Activated naive CD8-positive, alpha-beta T cell treated with anti-CD3 and anti-CD28 coated beads, Interleukin-2, amount 10 ng/mL, durations not matched to agents 7 days and 5 days (primary cell): ENCODE measurements at places on chromosomes 11 and 22. TPM values are rescaled to one million over a fixed set of nuclear protein-coding genes. Genes with fewer than 3 reads are reported as not detected.

- peaks cover 7% of the 10 kb centered on the region for H3K4me1 ChIP-seq
- no peak within 1 kb of the TSS for H3K27ac ChIP-seq
- peak within 1 kb of the TSS; percentile 59 for H3K4me3 ChIP-seq
- peaks cover 74% of the 10 kb centered on the region for H3K27me3 ChIP-seq
- DNase-seq, result peak; percentile 62
Measured at GRCh38 chr11:13962562-13963168, at the start of gene SPON1. Gene SPON1 (plus strand): TSS chr11:13962723. CDS start chr11:13962905, 182 bp downstream.

GRCh38 chr11:128513915-128514681, 73.3 kb downstream of the ETS1 start:
- no peak for DNase-seq
- peak overlapping the region; percentile 97 for H3K27ac ChIP-seq
- peak overlapping the region; percentile 98 for H3K4me3 ChIP-seq
- peaks cover 81% of the 10 kb centered on the region for H3K4me1 ChIP-seq
- no peaks in the 10 kb centered on the region for H3K27me3 ChIP-seq

GRCh38 chr11:128180441-128181087, 406.8 kb downstream of the ETS1 start:
- no peaks in the 10 kb centered on the region for H3K36me3 ChIP-seq
- no peak overlapping the region for H3K4me3 ChIP-seq
- no peak overlapping the region for H3K27ac ChIP-seq
- DNase-seq, result no peak
- no peaks in the 10 kb centered on the region for H3K27me3 ChIP-seq

TBRG1 gene
- 53.1 TPM for total RNA-seq

RIMBP3C gene
- total RNA-seq, result 1.0 TPM

DNA sequence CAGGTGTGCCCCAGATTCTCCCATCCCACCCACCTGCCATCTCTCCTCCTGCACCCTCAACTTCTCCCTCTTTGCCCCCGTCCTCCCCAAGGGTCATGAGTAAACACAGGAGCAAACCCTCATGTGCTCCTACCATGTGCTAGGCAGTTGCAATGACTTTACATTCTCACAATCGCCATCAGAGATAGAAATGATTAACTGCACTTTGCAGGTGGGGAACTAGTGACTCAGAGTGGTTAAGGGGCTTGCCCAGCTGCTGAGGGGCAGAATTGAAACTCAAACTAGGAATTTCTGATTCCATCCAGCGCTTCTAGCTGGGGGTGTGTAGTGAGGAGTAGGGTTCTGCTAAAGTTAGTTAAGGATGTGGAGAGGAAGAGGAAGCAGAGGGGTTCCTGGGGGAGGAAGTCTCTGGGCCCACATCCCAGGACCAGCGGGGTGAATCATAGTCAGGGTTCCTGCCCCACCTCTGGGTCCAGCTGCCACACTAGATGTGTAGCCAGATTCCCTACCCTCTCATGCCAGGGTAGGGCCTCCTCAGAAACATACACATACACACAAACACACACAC, 16.0 kb upstream of the PRG2 start:
- DNase-seq, result no peak
- peak overlapping the region; percentile 13 for H3K4me3 ChIP-seq
- H3K27me3 ChIP-seq, result no peaks in the 10 kb centered on the region

GRCh38 chr11:102407901-102408300, 44.7 kb downstream of the TMEM123 start:
- peaks cover 31% of the 10 kb centered on the region for H3K36me3 ChIP-seq
- no peaks in the 10 kb centered on the region for H3K27me3 ChIP-seq
- DNase-seq, result no peak
- no peak overlapping the region for H3K27ac ChIP-seq
- peaks cover 50% of the 10 kb centered on the region for H3K4me1 ChIP-seq

DNA sequence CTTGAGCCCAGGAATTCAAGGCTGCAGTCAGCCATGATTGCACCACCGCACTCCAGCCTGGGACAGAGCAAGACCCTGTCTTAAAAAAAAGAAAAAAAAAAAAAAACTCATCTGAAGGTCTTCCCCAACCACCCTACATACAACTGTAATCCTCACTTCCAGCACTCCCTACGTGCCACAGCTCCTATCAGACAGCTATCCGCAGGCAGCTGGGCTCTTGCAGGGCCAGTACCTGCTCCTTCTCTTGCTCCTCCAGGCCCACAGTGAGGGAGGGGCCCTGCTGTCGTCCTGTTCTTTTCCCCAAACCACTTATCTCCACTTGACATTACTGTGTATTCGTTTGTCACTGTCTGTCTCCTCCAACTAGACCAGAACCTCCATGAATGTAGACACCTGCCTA, 156.1 kb upstream of the NECTIN1 start:
- no peak overlapping the region for H3K27ac ChIP-seq
- no peak for DNase-seq
- peaks cover 26% of the 10 kb centered on the region for H3K27me3 ChIP-seq
- H3K4me3 ChIP-seq, result no peak overlapping the region
- no peaks in the 10 kb centered on the region for H3K4me1 ChIP-seq
- no peaks in the 10 kb centered on the region for H3K36me3 ChIP-seq

GLYATL2 gene
- not detected for total RNA-seq

GRCh38 chr11:57422669-57423068, 4.3 kb downstream of the SLC43A3 start:
- H3K4me3 ChIP-seq, result no peak overlapping the region
- peak overlapping the region; percentile 54 for H3K27ac ChIP-seq
- peaks cover 5% of the 10 kb centered on the region for H3K27me3 ChIP-seq
- H3K4me1 ChIP-seq, result peaks cover 55% of the 10 kb centered on the region
- DNase-seq, result no peak
